ENCODE measurements at places on chromosomes 4 and X.
A peak's percentile ranks its signal among the peaks of the same experiment; 100 is the strongest.

DNA sequence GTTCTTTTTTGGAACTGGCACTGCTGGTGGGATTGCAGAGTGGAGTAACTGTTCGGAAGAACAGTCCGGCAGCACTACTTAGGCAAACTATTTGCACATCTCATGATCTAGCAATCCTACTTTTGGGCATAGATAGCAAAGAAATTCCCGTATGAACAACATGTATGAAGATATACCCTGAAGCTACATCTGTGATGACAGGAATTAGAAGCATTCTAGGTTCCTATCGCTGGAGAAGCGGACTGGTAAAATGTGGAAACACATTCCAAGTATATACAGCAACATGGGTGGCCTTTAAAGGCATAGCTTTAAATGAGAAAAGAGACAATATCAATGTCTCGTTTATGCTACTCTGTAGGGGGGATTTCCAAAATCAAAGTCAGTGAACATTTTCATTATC lies 3.1 kb downstream of the DCAF16 start:
- DNase-seq = no peak

- DNase-seq = no peak
Observed at GRCh38 chr4:113397114-113397701, 347.8 kb downstream of the ANK2 start.

- no peak for DNase-seq
Observed at GRCh38 chr4:177487977-177488376, 45.7 kb upstream of the AGA start.

GRCh38 chr4:156473151-156473550 lies 498.4 kb downstream of the PDGFC start:
- DNase-seq = no peak

DNA sequence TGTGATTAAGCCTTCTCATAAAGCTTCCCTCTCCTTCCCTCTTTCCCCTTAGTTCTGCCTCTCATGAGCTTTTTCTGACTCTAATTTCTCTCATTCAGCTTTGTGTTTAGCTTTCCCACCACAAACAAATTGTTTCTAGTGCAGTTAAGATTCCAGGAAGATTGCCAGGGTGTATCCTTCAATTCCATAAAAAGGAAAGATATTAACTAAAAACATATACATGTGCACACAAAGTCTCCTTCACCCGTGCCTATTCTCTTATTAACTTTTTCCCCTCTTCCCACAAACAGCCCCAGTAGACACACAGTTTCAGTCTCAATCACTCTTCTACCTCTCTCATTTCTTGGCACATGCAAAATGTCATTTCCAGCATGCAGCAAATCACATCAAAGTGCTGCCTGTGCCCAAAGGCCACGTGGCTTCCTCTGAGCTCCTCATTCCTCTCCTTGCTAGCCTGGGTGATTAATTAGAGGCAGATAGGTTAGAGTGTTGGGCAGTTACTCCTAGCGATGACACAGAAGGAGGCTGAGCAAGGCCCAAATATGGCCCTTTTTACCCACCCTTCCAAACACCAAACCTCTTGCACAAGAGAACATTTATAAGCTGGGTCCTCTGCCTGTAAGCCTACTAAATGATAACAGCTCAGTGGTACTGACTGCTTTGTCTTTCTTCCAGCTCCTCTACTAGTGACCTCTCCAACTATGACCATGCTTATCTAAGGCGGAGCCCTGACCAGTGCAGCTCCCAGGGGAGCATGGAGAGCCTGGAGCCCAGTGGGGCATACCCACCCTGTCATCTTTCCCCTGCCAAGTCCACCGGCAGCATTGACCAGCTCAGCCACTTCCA lies 159.6 kb downstream of the SOWAHB start:
- DNase-seq = no peak

- DNase-seq = peak; percentile 87
Observed at GRCh38 chr4:168480931-168481611, 779 bp upstream of the DDX60L start.

GRCh38 chrX:119087121-119087520 lies 14.3 kb downstream of the CT47C1 start:
- no peak for DNase-seq

- no peak for DNase-seq
Observed at GRCh38 chrX:17529151-17529745, 154.2 kb downstream of the NHS start.

GRCh38 chr4:160202802-160203201 lies 1099.9 kb downstream of the RAPGEF2 start:
- peak; percentile 53 for DNase-seq

DNA sequence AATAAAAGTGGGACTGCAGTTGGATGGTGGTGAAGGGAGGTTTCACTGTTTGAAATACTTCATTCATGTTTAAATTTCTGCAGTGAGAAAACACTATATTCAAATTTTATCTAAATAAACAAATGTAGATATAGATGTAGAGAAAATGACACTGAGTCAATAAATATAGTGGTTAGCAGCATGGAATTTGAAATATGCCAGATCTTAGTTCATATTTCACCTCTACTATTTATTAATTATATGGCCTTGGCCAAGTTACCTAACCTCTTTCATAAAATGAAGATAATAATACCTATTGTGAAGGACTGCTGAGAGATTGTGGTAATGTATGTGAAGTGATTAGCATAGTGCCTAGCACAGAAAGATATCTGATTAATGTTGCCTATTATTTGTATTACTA lies 70.5 kb downstream of the AGTR2 start:
- no peak for DNase-seq

GRCh38 chr4:98993419-98994071 lies 2.0 kb upstream of the METAP1 start:
- DNase-seq = no peak

- DNase-seq = no peak
Observed at GRCh38 chr4:97670703-97671269, 472.5 kb downstream of the STPG2 start.

GRCh38 chrX:101136235-101136634 lies 38.2 kb downstream of the CENPI start:
- DNase-seq = no peak

GRCh38 chr4:83109480-83110222 lies 4.9 kb downstream of the PLAC8 start:
- DNase-seq = no peak

DNA sequence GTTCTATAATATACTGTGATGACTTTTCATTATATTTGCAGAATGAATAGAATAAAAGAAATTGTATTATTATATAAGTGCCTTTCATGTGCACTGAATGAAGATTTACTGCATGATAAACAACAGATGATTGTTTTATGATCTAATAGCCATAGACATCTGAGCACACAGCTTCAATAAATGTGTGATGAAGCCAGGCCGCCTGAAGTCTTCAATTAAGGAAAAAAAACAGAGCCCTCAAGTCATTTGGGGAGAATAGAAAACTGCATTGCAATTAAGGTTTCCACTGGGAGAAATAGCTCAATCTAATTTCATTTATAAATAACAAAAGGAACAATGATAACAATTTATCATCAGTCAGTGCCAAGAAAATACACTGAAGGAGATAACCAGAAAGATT lies 955.2 kb downstream of the FSTL5 start:
- no peak for DNase-seq

DNA sequence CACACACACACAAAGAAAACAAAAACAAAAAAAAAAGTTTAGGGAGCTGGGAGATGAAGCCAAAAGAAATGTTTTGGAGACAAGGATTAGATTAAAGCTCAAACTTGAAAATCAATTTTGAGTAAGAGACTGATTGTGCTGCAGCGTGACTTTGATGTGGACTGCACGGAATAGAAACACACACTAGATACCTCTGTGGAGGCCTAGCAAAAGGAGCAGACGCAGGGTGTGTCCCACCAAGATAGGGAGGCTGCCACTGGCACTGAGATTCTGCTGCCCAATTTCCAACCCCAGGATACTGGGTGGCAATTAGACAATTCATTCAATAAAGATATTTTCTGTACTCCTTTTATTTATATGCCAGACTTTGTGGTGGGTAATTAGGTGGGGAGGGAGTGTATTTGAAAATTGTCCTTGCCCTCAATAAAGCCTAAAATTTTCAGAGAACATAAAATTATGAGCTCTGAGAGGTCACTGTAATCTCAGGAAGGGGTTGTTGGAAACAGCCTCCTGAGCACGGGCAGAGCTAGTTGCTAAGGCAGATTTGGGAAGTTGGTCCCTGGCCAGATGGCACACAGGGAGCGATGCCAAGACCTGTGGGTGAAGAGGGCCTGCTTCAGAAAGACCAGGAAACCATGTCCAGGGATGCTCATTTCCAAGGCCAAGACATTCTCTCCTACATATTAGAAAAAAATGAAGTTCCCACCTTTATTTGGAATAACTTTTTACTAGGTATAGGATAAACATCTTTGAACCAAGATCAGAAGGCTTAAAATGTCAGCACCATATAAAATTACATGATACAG lies 1.9 kb upstream of the PPP3CA start:
- no peak for DNase-seq

- no peak for DNase-seq
Observed at GRCh38 chrX:11445540-11445939, 152.3 kb downstream of the AMELX start.

GRCh38 chrX:13357925-13358324 lies 38.1 kb upstream of the ATXN3L start:
- DNase-seq = no peak

DNA sequence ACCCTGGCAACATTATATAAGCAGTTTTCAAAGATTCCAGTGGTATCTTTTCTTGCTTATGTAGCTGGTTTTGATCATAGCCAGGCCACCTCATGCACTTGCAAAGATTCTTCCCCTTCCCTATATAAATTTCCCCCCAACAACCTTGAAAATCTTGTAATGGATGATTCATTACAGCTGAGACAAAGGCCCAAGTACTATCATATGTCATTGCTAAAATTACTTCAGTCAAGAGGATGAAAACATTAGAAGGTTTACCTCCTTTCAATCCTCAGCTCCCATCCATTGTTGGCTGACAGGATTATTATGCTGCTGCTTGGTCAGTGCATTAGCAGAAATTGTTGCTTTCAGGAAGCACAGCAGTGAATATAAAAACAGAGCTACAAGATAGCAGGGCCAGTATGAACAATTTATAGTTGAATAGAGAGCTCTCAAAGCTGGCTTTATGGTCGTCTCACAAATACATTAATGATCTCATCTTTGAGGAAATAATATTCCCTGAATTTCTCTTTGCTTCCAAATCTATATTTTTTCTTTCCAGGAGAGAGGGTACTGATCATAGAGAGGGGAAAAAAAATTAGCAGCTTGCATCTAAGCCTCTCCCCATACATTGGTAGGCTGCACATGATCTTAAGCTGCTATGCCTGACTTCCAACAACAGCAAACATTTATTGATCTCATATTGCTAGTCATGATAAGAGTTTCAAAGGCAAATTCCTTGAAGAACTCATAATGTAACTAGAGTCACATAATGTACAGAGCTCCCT lies 7.7 kb upstream of the ARHGEF38 start:
- no peak for DNase-seq

DNA sequence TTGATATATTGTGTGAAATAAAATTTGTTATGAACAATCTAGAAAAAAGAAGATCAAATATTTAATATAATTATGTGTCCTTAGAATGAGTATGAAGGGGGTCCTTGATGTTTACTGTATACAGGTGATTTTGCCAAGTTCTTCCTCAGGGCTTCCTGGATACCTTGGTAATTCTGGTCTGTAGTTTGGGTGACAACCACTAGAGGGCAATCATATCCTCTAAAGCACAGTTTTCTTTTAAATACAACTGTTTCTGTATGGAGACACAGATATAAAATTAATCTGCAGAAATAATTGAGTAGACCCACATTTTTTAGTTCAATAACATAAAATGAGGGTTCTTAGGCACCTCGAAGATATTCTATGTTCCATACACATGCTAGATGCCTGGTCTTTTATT lies 157.7 kb downstream of the SPANXN1 start:
- DNase-seq = no peak

DNA sequence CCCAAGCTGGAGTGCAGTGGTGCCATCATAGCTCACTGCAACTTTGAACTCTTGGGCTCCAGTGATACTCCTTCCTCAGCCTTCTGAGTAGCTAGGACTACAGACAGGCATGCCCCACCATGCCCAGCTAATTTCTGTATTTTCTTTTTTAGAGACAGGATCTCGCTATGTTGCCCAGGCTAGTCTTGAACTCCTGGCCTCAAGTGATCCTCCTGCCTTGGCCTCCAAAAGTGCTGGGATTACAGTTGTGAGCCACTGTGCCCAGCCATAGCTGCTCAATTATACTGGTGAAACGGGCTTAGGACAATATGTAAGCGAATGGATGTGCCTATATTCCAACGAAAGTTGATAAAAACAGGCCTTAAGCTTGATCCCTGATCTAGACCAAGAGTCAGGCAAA lies 13.1 kb downstream of the CASP3 start:
- no peak for DNase-seq

DNA sequence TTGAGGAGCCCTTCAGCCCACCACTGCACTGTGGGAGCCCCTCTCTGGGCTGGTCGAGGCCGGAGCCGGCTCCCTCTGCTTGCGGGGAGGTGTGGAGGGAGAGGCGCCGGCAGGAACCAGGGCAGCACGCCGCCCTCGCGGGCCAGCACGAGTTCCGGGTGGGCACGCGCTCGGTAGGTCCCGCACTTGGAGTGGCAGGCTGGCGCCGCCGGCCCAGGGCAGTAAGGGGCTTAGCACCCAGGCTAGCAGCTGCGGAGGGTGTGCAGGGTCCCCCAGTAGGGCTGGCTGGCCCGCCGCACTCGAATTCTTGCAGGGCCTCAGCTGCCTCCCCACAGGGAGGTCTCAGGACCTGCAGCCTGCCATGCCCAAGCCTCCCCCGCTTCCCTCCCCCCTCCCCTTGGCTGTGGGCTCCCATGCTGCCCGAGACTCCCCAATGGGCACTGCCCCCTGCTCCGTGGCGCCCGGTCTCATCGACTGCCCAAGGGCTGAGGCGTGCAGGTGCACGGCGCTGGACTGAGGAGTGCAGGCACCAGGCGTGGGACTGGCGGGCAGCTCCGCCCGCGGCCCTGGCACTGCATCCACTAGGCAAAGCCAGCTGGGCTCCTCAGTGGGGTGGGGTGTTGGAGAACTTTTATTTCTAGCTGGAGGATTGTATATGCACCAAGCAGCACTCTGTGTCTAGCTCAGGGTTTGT lies 127.5 kb downstream of the DCK start:
- no peak for DNase-seq

DNA sequence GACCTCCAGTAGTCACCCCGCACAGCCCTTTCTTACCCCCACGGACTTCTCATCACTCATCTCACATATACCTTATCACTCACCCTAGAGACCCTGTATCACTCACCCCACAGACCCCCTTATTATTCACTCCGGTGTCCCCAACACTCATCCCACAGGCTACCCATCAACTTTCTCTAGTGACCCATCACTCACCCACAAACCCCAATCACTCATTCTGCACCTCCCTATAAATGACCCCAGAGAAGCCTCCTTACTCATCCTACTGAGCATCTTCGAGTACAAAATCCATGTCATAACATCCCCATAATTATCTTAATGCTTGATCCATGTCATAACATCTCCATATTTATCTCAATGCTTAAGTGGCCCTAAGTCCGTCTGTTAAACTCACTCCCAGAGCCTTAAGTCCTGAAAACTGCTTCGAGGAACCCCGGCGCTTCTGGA lies 934 bp downstream of the ZNF41 start:
- DNase-seq = no peak

DNA sequence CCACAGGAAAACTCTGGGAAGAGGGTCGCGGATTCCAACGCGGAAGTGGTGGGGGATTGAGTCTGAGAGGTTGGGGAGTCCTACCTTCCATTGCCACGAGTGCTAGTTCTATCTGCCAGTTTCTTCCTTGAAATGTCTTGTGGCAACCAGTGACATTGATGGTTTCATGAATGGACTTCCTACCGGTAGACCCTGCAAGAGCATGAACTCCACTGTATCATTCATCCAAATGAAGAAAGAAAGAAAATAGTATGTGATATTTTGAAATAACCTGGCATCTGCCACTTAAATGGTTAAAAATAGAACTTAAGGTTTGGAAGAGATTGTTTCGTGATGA lies 1.1 kb upstream of the SLC10A7 start:
- no peak for DNase-seq

- no peak for DNase-seq
Observed at GRCh38 chr4:172050911-172051310, 237.7 kb downstream of the GALNTL6 start.

Data from HS-5 (cell line).